Stimulated activated CD8-positive, alpha-beta memory T cell treated with anti-CD3 and anti-CD28 coated beads, Interleukin-4, amount 100 ng/mL, for 4 hours (primary cell): ENCODE measurements at places on chromosomes 1 and 21.

DNA sequence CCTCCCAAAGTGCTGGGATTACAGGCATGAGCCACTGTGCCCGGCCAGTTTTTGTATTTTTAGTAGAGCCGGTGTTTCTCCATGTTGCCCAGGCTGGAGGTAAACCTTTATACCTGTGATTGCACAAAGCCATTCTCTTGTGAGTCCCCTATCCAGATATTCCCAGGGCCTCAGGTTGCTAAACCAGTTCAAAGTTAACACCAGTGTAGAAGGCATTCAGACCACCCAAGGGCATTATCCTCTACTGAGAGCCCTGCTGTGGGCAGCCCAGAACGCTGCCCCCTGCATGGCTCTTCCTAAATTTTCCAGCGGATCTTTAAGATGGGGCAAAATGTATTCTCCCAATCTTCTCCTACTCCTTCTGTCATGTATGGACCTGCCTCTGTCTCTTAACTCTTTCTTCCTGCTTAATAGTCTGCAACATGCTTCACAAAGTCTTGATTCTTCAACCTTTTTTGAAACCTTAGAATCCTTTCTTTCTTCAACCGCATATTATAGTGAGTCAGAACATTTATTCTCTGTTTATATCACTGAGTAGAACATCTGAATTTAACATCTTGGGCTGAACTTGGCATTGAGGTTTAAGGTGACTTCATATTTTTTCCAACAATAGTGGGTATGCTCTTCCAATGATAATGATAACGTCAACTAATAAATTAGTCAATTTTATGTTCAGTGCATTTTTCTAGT is 36.0 kb downstream of the UBE4B start:
- DNase-seq = no peak

GRCh38 chr1:150791585-150791984 is 16.5 kb downstream of the CTSK start:
- DNase-seq = no peak

DNA sequence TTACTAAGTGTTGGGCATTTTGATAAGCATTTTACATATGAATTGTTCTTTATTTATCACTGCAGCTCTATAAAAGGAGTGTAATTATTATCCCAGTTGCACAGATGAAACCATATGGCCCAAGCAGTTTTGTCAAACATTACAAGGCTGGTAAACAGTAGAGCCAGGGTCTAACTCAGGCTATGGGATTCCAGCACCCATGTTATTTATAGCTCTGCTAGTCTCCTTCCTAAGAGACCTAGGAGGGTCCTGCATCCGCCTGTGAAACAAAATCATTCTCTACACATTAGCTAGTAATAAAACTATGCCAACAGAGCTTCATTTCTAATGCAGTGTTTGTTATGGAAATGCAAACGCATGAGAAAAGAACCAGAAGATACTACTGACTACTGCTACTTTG is 58.6 kb downstream of the IL23R start:
- no peak for DNase-seq

DNA sequence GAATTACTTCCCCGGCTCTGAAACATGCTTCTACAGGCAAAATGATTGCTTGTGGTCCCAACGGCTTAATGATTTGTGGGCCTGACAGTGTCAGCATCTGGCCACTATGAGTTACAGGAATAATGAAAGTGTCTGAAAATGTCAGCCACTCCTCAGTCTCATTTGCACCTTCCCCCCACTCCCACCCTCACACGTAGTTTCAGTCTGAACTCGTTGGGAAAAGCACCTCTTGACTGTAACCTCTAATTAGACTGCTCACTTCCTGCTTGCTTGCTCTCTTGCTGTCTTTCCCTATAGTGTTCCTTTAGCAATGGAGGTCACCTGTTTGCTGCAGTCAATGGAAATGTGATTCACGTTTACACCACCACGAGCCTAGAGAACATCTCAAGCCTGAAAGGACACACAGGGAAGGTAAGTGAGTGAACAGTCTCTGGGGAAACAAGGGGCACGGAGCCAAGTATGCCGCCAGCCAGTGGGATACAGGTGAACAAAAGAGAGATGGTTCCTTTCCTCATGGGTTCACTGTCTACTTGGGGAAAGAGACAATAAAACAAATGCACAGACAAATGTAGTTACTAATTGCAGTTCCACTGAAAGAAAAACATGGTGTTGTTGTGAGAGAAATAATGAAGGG is 27.1 kb downstream of the CFAP57 start:
- DNase-seq = no peak

DNA sequence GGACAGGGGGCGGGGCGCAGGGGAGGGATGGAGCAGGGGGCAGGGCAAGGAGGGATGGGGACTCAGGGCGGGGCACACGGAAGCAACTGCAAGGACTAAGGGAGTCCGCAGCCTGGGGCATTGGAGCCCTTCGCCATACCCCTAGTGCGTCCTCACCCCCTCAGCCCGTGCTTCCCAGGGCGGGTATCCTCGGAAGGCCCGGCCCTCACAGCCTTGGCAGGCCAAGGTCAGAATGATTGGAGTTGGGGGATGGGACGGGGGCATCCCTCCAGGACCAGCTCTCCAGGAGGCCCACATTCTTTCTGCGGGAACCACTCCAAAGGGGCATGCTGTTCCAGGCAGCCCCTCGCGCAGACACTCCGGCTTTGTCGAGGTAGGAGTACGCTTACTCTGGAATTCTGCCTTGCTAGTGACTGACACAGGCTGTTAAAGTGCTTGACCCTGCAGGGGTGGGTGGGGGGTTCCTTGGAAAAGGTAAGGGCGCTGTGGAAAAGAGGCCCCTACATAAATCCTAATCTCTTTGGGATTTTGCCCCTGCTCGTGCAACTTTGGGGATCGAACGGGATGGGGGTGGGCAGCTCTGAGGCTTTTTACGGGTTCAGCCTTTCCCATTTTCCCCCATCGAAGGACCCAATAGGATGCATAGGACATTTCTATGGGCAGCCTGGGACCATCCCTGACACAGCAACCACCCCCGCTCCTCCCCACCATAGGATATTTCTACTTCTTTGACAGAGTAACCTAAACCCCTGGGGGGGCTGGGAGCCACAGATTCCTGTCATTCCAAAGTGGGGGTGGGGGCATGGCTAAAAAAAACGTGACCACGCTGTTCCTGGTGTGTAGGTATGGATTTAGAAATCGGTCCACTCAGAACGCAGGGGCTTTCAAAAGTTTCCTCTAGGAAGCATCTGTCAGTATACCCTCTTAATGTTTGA is 738 bp upstream of the TRIM11 start:
- no peak for DNase-seq

- DNase-seq = no peak
Observed at GRCh38 chr21:39630191-39630591, 17.5 kb downstream of the B3GALT5 start.

GRCh38 chr1:244112636-244113035 is 61.6 kb downstream of the ZBTB18 start:
- DNase-seq = no peak

- no peak for DNase-seq
Observed at GRCh38 chr1:159296706-159297375, 5.3 kb upstream of the FCER1A start.

- DNase-seq = no peak
Observed at GRCh38 chr1:218485241-218485928, 140.2 kb downstream of the TGFB2 start.

GRCh38 chr1:184929711-184930202 is 44.6 kb downstream of the NIBAN1 start:
- no peak for DNase-seq

DNA sequence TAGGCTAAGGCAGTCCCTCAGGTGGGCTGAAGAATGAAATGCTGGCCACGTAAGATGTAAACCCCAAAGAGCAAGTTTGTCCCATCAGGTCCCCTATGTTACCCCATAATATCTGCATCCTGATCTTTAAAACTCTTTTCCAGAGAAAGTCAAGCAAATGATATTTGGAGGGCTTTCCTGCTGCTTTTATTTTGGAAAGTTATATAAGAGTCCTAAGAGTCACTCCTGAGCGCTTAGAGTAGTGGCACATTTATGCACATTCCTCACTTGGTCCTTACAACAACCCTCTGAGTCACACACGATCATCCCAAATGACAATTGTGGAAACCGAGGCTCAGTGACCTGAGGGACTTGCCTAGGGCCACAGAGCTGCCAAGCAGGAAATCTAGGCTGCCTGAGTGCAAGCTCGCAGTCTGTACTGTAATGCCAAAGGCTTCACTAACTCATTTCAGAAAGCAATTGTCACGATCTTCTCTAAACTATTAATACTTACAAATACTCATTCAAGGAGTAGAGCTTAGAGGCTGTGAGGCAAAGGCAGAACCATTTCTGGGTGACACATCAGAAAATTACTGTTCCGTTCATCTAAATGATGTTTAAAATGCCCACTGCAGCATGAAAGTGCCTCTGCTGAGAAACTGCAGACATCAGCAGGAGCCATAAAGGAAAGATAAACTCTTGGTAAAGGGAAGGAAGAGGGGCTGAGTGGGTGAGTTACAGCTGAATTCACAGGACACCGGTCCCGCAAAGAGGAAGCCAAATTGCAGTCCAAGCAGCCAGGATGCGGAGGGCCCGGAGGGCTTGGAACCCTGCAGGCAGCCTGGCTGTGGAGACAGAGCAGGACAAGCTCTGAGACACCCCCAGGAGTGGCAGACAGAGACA is 30.8 kb downstream of the CAPZB start:
- no peak for DNase-seq

- DNase-seq = no peak
Observed at GRCh38 chr1:152148981-152149380, 10.0 kb downstream of the RPTN start.

GRCh38 chr1:108048301-108049177 is 83.6 kb upstream of the VAV3 start:
- DNase-seq = no peak

- no peak for DNase-seq
Observed at GRCh38 chr1:219580009-219580676, 32.8 kb downstream of the ZC3H11B start.

GRCh38 chr1:91796390-91796654 is 89.6 kb downstream of the TGFBR3 start:
- no peak for DNase-seq

GRCh38 chr1:226736001-226736907 is 2.8 kb downstream of the ITPKB start:
- DNase-seq = no peak

DNA sequence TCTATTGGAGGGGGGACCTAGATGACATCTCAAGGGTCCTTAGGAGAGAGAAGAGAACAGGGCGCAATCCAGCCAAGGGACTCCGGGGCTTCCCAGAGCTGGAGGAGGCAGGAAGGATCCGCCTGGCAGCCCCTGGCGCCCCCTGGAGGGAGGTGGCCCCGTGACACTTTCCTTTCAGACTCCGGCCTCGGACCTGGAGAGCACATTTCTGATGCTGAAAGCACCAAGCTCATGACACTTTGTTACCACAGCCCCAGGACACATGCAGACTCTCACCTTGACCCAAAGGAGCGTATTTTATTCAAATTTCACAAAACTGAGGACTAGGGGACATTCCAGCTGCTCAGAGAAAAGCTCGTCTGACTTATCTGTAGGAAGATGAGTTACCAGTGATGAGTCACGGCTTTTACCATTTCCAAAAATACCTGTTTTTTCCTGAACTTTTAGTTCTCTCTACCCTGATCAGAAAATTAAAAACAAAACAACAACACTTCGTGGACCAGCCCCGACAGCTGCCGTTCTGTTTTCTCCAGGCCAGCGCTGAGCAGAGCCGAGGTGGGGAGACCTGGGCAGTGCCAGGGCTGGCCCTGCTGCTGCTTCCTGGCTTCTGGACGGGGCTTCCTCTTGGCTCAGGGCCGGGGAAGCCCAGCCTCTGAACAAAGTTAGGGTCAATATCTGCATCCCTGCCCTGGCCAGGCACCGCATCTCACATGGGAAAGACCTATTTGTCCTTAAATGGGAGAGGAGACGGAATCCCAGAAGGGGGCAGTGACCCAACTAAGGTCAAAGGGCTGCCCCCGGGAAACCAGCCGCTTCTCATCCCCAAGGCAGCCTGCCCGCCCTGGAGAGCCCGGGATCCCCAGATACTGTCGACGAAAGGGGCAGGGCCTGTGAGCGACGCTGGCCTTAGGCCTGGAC is 21.6 kb upstream of the POFUT2 start:
- DNase-seq = no peak

- DNase-seq = no peak
Observed at GRCh38 chr1:176976225-176976624, 188.3 kb downstream of the ASTN1 start.

DNA sequence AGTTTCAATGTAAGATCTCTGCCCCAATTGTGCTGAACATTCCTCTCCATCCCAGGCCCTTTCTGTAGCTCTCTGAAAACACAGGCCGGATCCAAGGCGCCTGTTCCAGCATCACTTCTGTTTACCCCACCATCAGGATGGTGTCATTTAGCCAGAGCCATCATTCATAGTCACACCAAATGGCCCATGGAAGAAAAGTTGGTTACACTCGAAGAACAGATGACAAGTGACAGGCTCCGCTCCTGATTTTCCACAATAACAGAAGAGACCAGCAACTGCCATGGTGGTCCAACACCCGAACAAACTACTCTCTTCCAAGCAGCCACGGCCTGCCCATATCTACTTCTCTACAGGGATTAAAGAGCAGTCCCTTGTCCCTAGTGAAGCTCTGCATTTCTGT is 59.9 kb upstream of the PROX1 start:
- no peak for DNase-seq

- DNase-seq = no peak
Observed at GRCh38 chr1:238223076-238223640, 332.4 kb upstream of the ZP4 start.

- DNase-seq = no peak
Observed at GRCh38 chr1:208298593-208299269, 54.5 kb upstream of the PLXNA2 start.

DNA sequence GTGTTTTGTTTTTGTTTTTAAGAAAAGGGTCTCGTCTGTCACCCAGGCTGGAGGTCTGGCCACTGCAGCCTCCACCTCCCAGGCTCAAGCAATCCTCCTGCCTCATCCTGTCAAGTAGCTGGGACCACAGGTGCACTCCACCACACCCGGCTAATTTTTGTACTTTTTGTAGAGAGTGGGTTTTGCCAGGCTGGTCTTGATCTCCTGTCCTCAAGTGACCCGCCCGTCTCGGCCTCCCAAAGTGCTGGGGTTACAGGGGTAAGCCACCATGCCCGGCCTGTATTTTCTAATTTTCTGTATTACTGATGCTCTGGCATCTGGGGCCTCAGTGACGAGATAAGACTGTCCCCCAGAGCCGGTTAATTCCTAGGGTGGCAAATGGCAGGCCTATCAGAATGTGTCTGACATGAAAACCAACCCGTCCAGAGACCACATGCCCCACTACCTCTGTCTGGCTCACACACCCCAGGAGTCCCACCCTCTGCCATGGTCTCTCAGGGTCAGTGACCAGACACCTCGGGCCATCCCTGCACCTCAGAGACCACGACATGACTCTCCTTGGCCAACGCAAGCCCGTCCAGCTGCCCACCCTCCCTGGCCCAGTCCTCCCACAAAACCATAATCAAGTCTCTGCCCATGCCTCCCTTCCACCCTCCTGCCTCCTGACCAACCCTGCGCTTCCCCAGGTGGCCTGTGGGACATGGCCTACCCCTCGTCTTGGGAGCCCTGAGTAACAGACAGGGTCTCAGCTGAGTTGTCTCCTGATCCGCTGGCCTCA is 12.5 kb downstream of the NPHP4 start:
- DNase-seq = no peak

GRCh38 chr1:181097242-181097641 is 8.7 kb downstream of the IER5 start:
- no peak for DNase-seq
